ENCODE measurements at places on chromosomes 1 and 21.

- no peak overlapping the region for H3K27ac ChIP-seq
- H3K4me3 ChIP-seq: no peak overlapping the region
- no peaks in the 10 kb centered on the region for H3K27me3 ChIP-seq
- no peaks in the 10 kb centered on the region for H3K36me3 ChIP-seq
- DNase-seq: no peak
- H3K4me1 ChIP-seq: peaks cover 16% of the 10 kb centered on the region
Measured at GRCh38 chr1:41764656-41765055, 154.1 kb downstream of the HIVEP3 start.

DNA sequence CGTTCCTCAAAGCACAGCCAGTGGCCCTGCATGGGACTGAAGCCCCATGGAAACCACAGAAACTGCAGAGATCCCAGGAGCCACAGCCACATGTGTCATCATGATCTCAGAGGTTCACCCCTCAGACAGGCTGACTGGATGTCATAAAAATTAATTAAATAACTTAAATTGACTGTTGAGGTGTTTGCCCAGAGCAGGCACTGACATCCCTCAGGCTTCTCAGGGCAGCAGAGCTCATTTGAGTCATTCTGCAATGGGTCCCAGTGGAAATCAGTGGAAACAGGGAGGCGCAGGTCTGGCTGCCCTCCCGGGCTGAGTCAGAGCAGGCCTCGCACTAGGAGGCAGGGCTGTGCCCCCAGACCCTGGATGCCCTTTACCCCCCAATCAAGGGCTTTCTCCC, 135.1 kb downstream of the CDC7 start:
- no peaks in the 10 kb centered on the region for H3K36me3 ChIP-seq
- DNase-seq: no peak
- no peak overlapping the region for H3K4me3 ChIP-seq
- H3K27me3 ChIP-seq: no peaks in the 10 kb centered on the region

- no peaks in the 10 kb centered on the region for H3K27me3 ChIP-seq
- H3K36me3 ChIP-seq: no peaks in the 10 kb centered on the region
- peaks cover 5% of the 10 kb centered on the region for H3K4me1 ChIP-seq
- H3K4me3 ChIP-seq: no peak overlapping the region
Measured at GRCh38 chr1:41883507-41883906, 35.2 kb downstream of the HIVEP3 start.

DNA sequence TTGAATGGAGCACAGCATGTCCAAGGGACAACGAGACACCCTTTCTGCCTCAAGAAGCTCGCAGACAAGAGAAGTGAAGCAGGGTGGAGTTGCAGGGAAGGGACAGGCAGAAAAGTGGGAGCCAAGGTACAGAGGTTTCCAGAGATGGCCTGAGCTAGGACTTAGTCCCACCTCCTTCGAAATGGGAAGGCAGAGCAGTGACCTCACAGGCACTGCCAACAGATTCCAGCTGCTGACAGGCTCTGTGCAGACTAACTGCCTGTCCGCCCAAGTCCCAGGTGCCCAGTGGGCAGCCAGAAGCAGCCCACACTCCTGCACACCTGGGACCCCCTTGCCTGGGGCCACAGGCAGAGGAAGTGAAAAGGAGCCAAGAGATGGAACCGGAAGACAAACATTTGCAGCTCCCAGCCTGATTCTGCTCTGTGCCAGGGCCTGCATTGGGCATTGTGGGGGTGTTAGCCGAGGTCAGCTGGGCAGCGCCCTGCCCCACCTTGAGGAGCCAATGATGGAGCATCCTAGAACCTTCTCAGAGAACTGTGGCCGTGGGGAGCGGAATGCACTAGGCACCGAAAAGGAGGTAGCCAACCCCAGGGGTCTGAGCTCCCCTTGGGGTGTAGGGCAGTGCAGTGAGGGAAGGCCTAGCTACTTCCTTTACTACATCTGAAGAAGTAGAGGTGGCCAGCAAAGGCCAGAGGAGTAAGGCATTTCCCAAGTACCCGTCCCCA, 27.5 kb upstream of the RSPO1 start:
- H3K27me3 ChIP-seq: peaks cover 14% of the 10 kb centered on the region
- no peak for DNase-seq
- H3K4me1 ChIP-seq: peaks cover 8% of the 10 kb centered on the region
- no peak overlapping the region for H3K4me3 ChIP-seq
- no peak overlapping the region for H3K27ac ChIP-seq

GRCh38 chr1:94093396-94093795, 27.6 kb downstream of the ABCA4 start:
- H3K27ac ChIP-seq: no peak overlapping the region
- H3K27me3 ChIP-seq: no peaks in the 10 kb centered on the region
- no peak for DNase-seq
- H3K36me3 ChIP-seq: no peaks in the 10 kb centered on the region

GRCh38 chr1:55876276-55877060, 661.3 kb upstream of the USP24 start:
- H3K4me3 ChIP-seq: no peak overlapping the region
- peaks cover 2% of the 10 kb centered on the region for H3K27me3 ChIP-seq
- DNase-seq: no peak
- no peak overlapping the region for H3K27ac ChIP-seq
- no peaks in the 10 kb centered on the region for H3K4me1 ChIP-seq
- no peaks in the 10 kb centered on the region for H3K36me3 ChIP-seq

- DNase-seq: no peak
- peaks cover 62% of the 10 kb centered on the region for H3K36me3 ChIP-seq
- no peak overlapping the region for H3K27ac ChIP-seq
- no peaks in the 10 kb centered on the region for H3K27me3 ChIP-seq
- no peak overlapping the region for H3K4me3 ChIP-seq
- no peaks in the 10 kb centered on the region for H3K4me1 ChIP-seq
Measured at GRCh38 chr21:42854246-42855010, 24.9 kb downstream of the WDR4 start.
